ENCODE measurements at places on chromosomes 3 and 15.

- DNase-seq: no peak
These were observed 41.9 kb downstream of the MEIS2 start for GRCh38 chr15:37058316-37058985.

- DNase-seq: no peak
These were observed 94.4 kb downstream of the TMCO5A start for GRCh38 chr15:38028869-38029268.

DNA sequence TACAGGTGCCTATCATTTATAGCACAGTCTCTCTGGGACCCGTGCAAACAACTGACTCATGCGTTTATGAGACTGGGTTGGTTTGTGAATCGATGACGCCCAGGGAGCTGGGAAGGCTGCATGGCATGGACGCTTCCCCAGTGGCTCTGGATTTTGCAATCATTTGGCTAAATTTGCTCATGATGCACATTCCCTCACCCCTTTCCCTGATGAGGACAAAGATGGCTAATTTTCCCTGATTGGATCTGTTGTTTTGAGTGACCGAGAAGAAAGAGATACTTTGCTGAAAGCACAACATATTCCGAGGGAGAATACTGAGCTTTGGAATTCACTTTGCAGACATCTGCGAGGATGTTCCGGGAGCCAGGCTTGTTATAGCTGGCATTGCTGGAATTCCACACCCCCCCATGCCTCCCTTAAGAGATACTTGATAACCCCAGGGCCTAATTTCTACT lies 51.1 kb downstream of the CGNL1 start:
- no peak for DNase-seq

DNA sequence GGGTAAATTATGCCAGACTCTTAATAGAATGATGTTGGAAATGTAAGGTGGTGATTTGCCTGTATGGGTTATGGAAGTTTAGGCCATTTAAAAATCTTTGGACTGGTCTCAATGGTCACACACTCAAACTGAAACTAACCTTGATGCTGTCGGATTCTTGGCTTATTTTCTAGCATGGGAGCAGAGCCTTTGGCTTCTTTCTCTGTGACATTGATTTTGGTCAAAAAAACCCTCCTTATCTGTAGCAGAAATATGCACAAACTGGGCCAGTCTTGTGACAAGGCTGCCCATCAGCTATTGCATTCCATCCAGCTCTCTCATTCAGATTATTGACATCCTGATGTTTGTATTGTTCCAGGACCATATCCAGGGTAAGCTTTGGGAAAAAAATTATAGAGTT lies 35.9 kb downstream of the ARPP21 start:
- no peak for DNase-seq

GRCh38 chr3:168847291-168847883 lies 751.7 kb upstream of the GOLIM4 start:
- DNase-seq: peak; percentile 48

- DNase-seq: no peak
These were observed 35.0 kb downstream of the FSTL1 start for GRCh38 chr3:120415756-120416155.

All from SW 1271 (cell line).